Hippocampal formation (tissue), 2 donors: ENCODE measurements at places on chromosomes 4 and X.

DNA sequence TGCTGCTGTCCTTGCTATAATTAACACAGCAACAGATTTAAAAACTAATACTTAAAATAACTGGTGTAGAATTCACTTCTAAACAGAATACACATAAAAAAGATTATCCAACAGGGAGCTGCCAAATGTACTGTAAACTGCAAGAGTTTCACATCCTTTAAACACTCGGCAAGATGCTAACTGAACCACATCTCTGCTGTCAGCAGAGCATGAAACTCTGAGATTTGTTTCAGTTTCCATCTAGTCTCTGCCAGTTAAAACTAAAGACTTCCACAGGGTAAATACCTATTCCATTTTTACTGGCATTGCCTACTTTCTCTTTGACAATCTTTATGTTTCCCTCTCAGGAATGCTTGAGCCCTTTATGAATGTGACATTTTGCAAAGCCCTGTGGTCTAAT lies 127.7 kb downstream of the SLC7A11 start:
- DNase-seq = no peak

GRCh38 chr4:153371701-153372234 lies 27.3 kb downstream of the MND1 start:
- DNase-seq = no peak

GRCh38 chr4:26459054-26459755 lies 31.1 kb downstream of the CCKAR start:
- DNase-seq = no peak

DNA sequence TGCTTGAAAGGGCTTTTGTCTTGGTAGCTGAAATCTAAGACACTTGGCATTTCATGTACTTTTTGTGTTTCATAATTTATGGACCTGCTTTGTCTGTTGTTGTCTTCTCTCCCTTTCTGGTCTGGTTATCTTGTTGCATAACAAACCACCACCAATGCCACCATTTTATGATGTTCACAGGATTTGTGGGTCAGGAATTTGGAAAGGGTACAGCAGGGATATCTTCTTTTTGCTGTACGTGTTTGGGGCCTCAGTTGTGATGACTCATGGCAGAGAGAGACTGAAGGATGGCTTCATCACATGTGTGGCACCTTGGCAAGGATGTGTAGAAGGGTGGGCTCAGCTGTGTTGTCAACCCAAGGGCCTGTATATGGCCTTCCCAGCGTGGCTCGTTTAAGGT lies 35.2 kb downstream of the KDM6A start:
- DNase-seq = no peak

DNA sequence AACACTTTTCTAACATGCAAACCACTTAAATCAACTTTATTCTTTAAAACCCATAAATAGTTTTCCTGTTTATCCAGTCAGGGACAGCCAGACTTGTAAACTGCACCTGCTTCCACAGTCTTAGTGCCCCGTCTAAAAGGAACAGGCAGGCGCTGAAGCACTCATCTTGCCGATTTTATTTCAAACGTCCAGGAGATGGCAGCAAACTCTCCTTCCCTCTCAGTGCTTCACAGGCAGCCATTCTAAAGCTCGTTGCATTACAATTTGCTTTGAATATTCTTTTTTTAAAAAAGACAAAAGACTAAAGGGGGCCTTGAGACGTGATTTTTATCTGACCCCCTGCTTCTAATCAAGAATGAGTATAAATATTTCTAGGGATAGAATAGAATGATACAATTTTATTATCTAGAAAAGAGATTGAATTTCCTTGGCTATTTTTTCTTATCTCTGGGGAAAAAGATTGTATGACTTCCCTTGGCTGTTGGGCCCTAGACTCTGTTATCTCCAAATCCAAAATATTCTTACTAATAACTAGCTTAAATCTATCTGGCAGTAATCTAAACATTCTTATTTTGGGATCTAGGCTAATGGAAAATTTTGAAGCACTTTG lies 93.6 kb upstream of the MYOZ2 start:
- DNase-seq = peak; percentile 61

DNA sequence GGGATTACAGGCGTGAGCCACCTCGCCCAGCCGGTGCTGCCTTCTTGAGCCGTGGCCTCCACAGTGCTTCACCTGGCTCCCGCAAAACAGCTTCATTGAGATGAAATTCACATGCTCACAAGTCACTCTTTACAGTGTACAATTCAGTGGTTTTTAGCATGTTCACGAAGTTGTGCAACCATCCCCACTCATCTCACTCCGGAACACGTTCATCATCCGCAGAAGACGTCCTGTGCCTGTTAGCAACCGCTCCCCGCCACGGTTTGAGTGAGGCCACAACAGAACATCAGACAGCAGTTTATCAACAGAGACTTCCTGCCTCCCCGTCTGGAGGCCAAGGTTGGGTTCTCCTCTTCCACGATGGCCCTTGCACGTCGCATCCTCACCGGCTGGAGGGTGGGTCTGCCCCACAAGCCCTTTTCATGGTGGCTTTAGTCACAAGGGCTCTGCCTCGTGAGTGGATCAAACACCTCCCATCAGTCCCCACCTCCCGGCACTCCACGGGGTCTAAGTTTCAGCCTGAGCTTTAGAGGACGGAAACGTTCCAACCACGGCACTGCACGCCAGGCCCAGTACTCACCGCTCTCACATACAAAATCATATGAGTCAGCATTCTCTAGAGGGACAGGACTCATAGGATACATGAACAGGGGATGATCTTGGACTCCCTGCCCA lies 29.6 kb upstream of the SPON2 start:
- no peak for DNase-seq

DNA sequence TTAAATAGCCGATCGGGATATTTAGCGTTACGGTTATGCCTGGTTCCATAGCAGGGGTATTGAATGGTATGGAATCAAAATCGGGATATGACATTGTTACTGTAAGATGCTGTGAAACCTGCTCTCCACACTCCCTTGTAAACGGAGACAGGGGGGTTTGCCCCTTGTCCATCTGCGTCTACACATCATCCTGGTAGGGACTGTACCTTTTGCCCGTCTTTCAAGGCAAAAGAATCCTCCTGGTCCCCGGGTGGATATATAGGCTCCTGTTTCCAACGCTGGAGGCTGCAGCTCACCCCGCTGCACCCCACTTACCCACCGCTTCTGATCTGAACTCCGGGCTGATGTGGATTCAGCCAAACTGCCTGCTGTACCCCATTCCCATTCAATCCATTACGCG lies 189.1 kb downstream of the SHOX start:
- DNase-seq = no peak

- no peak for DNase-seq
Measured at GRCh38 chr4:136725286-136726081, 806.8 kb downstream of the PCDH18 start.

GRCh38 chr4:186342582-186342981 lies 76.6 kb downstream of the F11 start:
- DNase-seq = no peak

- no peak for DNase-seq
Measured at GRCh38 chrX:25017667-25018247, 2.0 kb upstream of the ARX start.

DNA sequence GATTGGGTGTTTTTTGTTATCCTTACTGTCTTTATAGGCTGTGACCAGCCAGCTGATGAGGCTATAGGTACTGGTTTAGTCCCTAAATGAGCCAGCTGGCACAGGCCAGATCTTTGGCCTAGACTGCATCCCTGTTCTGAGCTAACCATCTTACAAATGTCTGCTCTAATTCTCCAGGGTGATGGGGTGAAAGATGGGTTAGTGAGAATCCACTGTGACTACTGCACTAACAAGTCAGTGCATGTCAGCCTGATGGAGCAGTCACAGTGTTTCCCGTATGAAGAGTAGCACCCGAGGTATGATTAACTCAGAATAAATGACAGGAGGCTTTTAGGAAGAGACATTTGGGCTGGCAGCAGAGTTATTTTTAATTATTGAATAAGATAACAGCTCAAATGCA lies 181.0 kb downstream of the DCTD start:
- no peak for DNase-seq

- no peak for DNase-seq
Measured at GRCh38 chrX:27086237-27086636, 376.9 kb downstream of the PPP4R3C start.

- DNase-seq = no peak
Measured at GRCh38 chrX:1419545-1420355, 27.8 kb upstream of the SLC25A6 start.

DNA sequence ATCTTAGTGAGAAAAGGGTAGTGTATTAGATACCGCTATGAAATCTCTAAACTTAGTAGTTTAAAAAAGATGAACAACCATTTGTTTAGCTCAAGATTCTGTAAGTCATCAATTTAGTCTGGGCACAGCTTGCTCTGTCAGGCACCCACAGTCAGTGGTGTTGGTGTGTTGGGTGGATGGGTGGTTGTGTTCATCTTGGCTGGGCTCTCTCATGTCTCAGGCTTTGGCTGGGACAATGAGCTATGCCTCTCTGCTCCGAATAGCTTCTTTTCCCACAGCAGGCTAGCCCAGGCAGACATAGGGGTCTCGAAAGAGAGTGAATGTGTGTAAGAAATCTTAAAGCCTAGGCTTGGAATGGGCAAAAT lies 127.0 kb upstream of the GATB start:
- DNase-seq = no peak

GRCh38 chr4:96763546-96763945 lies 923.7 kb downstream of the PDHA2 start:
- DNase-seq = no peak

DNA sequence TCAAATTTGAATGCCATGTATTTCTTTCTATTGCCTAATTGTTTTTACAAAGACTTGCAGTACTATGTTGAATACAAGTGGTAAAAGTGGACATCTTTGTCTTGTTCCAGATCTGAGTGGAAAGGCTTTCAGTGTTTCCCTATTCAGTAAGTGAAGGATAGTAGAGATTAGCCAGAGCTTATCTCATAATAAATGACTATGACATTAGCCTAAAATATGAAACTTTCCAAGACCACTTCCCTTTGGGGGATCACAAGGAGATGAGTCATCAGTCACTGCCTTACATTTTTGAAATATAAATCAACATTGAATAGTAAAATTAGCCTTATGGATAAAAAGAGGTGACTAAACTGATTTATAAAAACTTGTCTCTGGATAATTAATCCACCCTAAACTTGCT lies 554.1 kb upstream of the MAGEB2 start:
- no peak for DNase-seq

GRCh38 chr4:180669680-180670079 lies 1573.5 kb upstream of the TENM3 start:
- no peak for DNase-seq

DNA sequence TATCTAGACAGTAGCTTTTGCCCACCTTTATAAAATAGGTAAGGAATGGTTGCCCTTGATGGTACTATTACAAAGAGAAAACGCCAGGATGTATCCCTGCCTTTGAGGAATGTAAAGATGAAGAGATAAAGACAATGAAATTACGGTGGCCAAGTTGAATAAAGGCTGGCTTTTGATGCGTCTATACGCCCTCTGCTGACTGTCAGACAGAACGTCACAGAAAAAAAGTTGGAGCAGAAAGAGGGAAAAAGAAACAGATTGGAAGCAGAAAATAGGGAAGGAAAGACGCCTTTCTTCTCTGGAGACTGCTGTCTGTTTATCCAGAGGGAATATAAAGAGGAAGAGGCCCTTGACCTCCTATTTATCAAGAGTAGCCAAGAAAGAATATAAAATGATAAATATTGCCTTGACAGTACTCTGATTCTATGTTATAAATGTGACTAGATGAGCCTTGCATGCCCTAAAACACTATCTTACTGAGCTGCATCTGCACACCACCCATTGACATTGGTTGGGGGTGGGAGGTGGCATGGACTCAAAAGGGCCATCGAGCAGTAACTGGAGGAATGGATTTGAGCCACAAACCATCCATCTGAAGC lies 30.6 kb downstream of the PCDH19 start:
- DNase-seq = no peak

DNA sequence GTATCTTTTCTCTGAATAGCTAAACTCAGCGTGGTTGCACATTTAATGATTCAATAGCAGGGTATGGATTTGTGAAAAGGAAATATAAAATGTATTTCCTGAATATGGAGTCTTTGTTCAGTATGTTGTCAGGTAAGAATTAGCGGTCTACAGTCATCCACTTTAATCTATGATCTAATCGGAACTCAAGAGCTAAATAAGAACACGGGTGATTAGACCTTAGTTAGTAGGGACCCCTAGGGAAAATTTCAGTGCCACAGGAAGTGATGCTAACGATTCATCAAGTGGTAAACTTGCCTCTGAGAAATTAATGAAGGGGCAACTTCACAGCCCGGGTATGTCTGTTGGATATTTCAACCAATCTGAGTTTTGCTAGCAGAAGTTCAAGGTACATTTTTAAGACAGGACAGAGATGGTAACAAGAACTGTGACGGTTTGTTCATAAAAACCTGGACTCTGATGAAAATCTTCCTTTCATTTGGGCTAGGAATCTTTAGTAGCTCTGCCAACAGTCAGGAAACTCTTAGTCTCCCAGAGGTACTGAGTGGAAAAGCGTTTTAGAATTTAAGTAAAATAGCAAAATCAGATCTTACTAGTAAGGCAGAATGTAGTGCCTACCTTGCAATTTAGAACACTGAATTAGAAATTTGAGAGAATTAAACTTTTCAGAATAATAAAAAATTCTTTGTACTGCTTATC lies 47.1 kb downstream of the PCDH7 start:
- DNase-seq = no peak

DNA sequence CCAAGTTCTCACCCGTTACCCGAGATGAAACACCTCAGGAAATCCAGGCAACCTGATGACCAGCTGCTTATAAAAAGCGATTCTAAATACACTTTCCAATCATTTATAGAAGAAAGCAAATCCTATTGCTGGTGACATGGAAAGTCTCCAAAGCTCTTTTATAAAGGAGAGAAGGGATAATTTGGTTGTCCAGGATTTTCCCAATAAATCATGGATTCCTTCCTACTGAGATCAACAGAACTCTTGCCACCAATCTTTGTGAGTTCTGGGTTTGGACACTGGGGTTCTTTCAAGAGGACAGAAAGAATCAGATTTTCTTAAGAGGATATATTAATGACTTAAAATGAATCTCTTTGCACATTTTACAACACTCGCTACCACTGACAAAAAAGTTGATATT lies 24.7 kb upstream of the SOD3 start:
- DNase-seq = no peak

DNA sequence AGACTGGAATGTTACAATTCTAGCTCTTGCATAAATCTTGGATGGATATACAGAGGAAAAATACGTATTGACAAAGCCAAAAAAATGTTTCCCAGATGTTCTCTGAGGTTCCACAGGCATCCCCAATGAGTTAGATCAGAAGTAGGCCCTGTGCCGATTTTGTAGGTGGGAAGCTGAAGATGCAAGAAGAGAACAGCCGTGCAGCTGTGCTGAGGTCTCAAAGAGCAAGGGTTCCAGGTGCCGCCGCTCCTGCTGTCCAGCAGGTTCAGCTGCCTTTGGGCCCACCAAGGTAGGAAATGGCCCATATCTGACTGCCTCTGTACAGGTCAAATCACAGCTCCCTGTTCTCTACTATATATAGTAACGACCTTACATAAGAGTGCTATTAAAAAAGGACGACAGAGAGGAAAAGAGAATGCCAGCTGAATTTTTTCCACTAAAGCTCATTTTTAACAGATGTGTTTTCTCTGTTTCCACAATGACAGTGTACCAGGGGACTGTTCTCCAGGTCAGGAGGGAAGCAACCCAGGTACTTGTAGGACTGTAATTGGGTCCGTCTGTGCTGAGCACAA lies 155.6 kb downstream of the CBR4 start:
- DNase-seq = no peak
